ENCODE measurements at places on chromosomes 3 and 15. TPM values are rescaled to one million over a fixed set of nuclear protein-coding genes. Genes with fewer than 3 reads are reported as not detected.

- no peak for DNase-seq
Measured at GRCh38 chr3:114435386-114436115, 141.7 kb downstream of the TIGIT start.

DNA sequence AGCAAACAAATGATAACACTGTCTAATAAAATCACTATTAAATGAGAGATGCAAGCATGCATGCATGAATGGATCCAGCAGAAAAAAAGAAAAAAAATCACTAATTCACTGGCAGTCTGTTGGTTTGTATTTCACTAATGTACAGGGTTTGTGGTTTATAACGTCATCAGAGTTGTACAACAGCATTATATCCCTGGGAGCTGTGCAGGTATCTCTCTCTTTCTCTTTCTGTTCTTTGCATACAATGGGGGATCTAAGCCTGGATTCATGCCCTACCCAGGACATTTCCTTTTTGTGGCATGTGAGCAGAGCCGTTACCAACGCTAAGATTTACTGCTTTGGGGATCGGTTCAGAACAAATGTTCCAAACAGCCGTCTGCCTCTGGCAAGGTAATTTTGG lies 229.5 kb downstream of the SOX2 start:
- DNase-seq = no peak

GRCh38 chr15:55960946-55961345 lies 32.5 kb downstream of the NEDD4 start:
- DNase-seq = no peak

GRCh38 chr15:66481107-66481856 lies 16.3 kb downstream of the SNAPC5 start:
- DNase-seq = no peak

GRCh38 chr3:24963762-24964625 lies 464.1 kb upstream of the RARB start:
- DNase-seq = no peak

- no peak for DNase-seq
Measured at GRCh38 chr3:126982126-126982470, 817 bp upstream of the PLXNA1 start.

NR2E3 gene
- polyA plus RNA-seq = 0.64 TPM

All from left lung (tissue), 14 donors.